ENCODE measurements at places on chromosomes 2 and 18.

- DNase-seq = peak; percentile 22
These were observed 147.8 kb upstream of the ERBB4 start for GRCh38 chr2:212686285-212686895.

GRCh38 chr18:49162226-49162864 is 211.6 kb upstream of the SMAD7 start:
- DNase-seq = no peak

DNA sequence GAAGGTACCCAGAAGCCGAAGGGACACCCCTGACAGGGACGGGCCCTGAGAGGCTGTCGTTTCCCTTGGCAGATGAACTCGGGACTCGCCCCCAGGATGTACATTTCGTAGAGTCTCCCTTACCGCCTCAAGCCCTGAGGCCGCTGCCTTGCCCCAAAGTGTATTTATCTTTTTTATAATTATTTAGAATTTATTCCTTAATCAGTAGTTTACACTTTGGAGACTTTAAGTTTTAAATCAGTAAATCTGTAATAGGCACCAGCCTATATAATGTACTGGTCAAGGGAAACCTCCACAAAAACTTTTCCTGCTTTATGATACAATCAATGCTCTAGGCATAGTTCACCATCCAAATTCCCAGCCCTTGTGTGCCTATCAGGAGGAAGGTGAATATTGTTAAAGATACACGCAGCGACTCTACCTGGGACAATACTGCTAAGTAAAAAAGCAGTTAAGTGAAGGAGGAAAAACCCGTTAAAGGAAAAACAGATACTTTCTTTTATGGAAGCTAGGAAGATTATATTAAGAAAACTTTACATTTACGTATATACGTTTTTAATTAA is 848 bp downstream of the VRK2 start:
- DNase-seq = peak; percentile 16

DNA sequence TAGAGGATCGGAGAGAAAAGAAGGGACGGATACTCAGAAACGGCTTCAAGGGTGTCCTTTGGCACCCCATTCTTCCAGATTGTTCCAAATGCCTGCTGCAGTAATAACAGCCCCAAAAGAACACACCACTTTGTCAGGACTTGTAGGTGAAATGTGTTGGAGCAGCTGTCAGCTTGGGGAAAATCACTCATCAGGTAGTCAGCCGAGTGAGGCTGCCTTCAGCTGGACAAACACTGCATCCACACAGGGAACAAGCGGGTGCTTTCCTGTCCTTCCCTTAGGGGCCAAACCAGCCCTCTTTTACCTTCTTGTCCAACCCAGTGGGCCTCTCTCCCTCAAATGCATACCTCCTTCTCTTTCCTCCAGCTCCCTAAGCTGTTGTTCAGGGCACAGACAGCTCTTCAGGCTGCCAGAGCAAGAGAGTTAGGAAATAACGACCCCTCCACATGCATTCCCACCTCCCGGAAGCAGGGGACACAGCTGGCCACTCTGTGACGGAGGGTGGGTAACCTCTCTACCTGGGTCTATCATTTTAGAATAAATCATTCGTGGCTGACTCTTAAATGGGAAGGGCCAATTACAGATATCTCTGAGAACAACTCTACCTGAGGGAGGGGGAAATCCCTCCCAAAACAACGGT is 48.1 kb downstream of the BCL11A start:
- DNase-seq = no peak

DNA sequence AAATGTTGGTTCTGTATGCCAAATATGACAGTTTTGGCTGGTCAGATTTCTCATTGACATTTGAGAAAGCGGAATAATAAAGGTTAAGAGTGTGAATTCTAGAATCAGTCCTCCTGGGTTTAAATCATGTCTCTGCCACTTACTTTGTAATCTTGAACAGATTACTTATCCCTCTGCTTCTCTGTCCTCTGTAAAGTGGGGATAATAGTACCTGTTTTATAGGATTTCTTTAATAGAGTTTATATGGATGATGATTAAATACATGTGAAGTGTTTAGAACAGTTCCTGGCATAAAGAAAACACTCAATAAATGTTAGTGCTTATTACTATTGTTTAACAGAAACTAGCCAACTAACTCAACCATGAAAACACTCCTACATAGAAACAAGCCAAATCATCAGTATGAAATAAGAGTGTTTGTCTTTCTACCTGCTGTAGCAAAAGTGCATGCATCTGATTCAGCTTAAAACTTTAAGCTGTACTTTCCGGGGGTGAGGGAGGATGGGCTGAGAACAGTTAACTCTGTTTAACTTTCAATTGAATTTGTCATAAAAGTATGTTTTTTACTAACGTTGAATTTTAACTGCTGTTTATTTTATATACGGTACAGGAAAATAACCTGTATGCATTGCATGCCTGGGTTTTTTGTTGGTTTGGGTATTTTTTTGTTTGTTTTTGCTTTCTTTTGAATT is 6.8 kb downstream of the HTR2B start:
- DNase-seq = no peak

GRCh38 chr2:167332358-167332757 is 444.1 kb downstream of the XIRP2 start:
- DNase-seq = no peak

- DNase-seq = no peak
These were observed 21.4 kb upstream of the MLPH start for GRCh38 chr2:237465515-237466148.

- DNase-seq = no peak
These were observed 133.0 kb upstream of the MYT1L start for GRCh38 chr2:2464094-2464493.

GRCh38 chr2:241506793-241507429 is 1.5 kb downstream of the STK25 start:
- DNase-seq = no peak

DNA sequence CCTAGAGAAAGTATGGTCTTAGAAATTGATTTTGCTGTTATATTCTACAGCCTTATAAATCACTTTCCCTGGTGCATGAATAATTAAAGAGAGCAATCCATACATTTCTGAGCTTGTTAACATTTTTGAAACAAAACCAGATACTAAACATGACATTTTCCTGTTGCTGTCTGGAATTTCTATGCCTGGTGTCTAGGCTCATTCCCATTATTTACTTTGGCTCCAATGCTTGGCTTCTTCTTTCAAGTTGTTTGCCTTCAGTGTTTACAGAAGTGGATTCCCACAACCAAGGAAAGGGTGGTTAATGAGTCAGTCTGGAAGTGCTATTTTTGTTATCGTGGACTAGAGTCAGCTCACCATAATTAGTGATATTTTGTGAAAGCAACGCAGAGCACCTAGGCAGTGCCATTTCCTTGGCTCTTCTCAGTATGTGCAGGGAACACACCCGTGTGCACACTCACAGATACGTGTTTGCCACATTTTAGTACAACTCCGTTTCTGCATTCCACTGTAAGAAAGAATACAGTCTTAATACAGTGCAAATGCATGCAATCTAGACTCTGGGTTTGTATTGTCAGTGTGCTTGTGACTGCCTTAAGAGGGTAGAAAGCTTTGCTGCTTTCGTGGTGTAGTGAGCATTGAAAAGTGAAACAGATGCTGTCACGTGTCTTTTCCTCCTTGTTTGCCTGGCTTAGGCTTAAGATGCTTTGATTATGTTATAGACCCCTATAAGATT is 185.0 kb upstream of the RASGRP3 start:
- DNase-seq = no peak

DNA sequence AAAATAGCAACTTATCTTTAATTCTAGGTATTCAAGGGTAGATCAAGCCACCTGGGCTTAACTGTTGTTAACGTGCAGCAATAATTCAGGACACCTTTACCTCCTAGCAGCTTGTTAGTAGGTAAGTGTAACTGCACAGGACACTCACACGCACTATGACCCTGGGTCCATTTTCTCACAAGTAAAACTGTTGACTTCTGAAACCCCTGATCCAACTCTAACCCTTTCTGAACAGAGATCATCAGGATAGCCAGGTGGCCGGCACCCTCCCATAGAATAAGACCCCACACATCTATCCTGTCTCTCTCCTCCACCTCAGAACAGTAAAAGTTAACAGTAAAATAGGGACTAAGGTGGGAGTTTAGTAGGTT is 610 bp downstream of the SPC25 start:
- DNase-seq = no peak

GRCh38 chr2:95374921-95375471 is 27.5 kb upstream of the FAHD2A start:
- DNase-seq = no peak

DNA sequence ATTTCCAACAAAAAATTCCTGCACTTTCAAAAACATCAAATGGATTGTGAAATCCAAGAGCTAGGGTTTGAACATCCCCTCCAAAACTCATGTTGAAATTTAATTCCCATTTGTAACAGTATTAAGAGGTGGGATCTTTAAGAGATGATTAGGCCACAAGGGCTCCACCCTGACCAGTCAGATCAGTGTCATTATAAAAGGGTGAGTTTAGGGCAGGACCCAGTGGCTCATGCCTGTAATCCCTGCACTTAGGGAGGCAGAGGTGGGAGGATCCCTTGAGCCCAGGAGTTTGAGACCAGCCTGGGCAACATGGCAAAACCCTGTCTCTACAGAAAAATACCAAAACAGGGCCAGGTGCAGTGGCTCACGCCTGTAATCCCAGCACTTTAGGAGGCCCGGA is 8.9 kb downstream of the GTF3C2 start:
- no peak for DNase-seq

- no peak for DNase-seq
These were observed 43.3 kb downstream of the TGFA start for GRCh38 chr2:70510313-70510712.

- no peak for DNase-seq
These were observed 81.9 kb downstream of the EHBP1 start for GRCh38 chr2:62787386-62787785.

GRCh38 chr2:235218486-235218907 is 266.7 kb downstream of the SH3BP4 start:
- DNase-seq = no peak

DNA sequence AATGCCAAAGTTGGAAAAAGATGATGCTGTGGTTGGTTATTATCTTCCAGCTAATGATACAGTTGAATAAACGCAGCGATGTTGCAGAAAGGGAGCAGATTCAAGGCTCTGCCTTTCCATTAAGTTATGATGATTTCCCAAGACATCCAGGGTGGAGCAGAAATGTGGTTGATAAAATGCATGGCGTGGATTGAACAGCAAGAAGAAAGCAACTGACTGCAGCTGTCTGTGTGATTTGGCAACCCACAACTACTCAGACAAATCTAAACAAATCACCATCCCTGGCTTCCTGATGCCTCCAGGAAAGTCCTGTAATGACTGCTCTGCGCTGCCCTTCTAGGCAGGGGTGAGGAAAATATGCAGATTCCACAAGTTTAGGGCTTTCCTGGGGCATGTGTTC is 166.3 kb downstream of the NRP2 start:
- no peak for DNase-seq

GRCh38 chr18:805755-806110 is 6.3 kb downstream of the YES1 start:
- DNase-seq = no peak

DNA sequence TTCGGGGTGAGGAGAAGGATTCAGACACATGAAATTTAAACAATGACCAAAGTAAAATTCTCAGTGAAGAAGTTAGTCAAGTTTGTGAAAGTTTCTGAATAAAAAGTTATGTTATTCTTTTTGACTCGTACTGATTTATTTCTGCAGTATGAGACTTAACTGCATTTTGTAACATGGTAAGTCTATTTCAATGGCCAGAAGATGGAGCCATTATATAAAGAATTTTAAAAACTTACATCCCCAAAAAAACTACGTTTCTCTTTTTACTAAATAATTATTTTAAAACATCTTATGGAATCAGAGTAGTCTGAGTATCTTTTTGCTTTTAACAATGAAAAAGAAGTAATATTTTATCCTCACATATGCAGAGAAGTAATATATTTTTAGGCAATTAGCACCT is 51.4 kb upstream of the SCN1A start:
- no peak for DNase-seq

DNA sequence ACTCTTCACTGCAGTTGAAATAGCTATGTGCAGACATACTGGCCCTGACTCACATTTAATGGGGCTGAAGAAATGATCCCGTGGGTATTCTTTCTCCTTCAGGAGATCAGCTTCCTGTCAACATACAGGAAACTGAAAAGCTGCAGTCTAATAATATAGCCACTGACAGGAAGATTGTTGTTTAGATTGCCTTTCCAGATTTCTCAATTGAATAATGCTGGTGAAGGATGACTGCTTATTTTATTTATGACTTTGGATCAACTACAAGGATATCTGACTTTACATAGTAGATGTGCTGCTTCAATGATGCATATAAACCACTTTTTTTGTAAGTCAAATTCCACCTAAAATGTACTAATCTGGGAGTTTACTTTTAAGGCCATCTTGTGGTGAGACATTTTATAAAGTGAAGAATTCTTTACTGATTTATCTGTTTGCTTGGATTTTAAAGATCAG is 93.4 kb upstream of the MAP4K3 start:
- DNase-seq = no peak

DNA sequence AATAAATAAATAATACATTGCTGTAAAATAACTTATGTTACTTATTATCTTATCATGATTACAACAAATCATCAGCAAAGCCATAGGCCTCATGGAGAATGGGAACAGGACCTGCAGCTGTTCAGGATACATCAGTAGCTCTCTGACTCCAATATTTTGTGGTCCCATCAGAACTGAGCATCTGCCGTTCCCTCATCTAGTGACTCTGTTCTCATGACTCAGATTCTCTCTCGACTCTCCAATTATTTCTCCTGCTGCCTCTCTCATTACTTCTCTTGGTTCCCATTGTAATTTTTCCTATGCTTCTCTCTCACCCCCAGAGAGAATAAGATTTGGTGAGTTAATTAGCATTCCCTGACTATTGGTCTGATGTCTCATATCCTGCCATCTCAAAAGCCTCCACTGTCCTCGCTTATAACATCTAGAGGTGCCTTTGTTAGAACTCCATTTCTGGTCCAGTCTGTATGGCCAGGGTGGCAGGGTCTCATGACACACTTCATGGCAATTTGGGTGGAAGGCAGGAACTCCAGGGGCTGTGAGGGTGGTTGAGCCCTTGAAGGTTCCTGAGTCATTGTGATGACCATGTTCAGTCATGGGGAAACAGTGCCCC is 78.0 kb upstream of the TANC1 start:
- DNase-seq = no peak

GRCh38 chr2:117058366-117058765 is 756.1 kb upstream of the DDX18 start:
- DNase-seq = no peak

- DNase-seq = no peak
These were observed 42.2 kb downstream of the UBE2E3 start for GRCh38 chr2:181022652-181023051.

- DNase-seq = no peak
These were observed 46.2 kb upstream of the NEDD4L start for GRCh38 chr18:57997820-57998219.
